ENCODE measurements at places on chromosomes 12 and 14. TPM values are rescaled to one million over a fixed set of nuclear protein-coding genes. Genes with fewer than 3 reads are reported as not detected.

GRCh38 chr14:104467641-104468040 is 111.9 kb upstream of the C14orf180 start:
- no peak for DNase-seq

INF2 gene
- 81.6 TPM for total RNA-seq

DNA sequence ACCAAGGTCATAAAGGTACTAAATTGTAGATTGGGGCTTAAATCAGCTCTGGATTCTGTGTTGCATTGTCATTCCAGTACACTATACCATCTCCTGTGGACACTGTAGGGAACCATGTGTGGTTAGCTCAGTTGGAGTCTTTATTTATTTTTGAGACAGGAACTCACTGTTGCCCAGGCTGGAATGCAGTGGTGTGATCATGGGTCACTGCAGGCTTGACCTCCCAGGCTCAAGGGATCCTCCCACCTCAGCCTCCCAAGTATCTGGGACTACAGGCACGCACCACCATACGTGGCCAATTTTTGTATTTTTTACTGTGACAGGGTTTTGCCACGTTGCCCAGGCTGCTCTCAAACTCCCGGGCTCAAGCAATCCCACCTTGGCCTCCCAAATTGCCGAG is 6.7 kb downstream of the PAPOLA start:
- DNase-seq: no peak

GRCh38 chr12:53193985-53194716 is 12.9 kb downstream of the ITGB7 start:
- no peak for DNase-seq

- DNase-seq: no peak
Observed at GRCh38 chr12:44837114-44837755, 38.9 kb downstream of the NELL2 start.

KRT71 gene
- total RNA-seq: not detected

DNA sequence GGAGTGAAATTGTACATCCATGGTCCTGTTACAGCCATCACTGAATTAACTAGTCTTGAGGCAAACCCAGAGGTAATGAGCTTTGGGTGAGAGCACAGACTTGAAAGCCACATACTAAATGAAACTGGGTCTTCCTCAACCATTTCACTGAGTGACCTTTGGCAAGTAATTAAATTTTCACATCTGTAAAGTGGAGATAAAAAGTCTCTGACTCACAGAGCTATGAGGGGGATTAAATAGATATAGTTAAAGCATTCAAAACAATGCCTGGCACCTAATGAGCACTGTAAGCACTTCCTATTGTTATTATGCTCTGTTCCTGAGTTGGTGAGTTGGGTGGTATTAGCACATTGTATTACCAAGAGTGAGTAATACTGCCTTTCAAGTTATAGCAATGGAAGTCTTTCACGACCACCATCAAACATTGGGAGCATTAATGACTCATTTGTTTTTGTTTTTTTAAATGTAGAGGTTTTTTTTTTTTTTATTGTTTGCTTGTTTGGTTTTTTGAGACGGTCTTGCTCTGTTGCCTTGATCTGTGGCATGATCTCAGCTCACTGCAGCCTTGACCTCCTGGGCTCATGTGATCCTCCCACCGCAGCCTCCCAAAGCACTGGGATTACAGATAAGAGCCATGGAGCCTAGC is 12.5 kb upstream of the STRN3 start:
- no peak for DNase-seq

WDHD1 gene
- 6.6 TPM for total RNA-seq

- no peak for DNase-seq
Observed at GRCh38 chr12:128570191-128571065, 253.3 kb downstream of the SLC15A4 start.

- DNase-seq: no peak
Observed at GRCh38 chr12:132427174-132427768, 62.7 kb upstream of the FBRSL1 start.

NOC4L gene
- total RNA-seq: 25.0 TPM

RTN1 gene
- total RNA-seq: 5.2 TPM

GRCh38 chr14:30621354-30621939 is 672 bp upstream of the SCFD1 start:
- no peak for DNase-seq

DNA sequence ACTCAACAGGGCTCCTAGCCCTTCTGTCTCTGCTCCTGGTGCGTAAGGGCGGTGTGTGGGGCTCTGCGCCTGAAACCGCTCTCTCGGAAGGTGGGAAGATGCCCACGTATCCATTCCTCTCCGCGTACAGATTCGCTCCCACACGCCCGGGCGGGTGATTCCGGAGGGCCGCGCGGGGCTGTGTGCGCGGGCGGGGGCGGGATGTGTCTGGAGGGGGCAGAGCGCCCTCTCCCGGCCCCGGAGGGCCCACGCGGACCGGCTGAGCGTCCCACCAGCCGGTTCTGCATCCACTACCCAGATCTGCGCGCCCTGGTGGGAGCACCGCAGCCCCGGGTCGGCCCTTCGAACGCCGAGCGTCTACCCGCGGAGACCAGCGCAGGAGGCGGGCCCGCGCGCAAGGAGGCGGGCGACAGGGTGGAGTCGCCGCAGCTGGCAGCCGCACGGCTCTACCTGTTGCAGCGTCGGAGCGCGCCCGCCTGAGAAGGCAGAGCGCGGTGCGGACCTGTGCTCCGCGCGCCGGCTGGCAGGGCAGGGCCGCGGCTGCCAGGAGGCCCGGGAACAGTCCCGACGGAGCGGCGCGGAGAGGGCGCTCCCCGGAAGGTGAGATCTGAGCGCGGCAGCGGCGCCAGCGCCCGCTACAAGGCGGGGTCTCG is 1.4 kb upstream of the KCNK13 start:
- no peak for DNase-seq

Data from ureter (tissue), 1 donor.